Activated T-helper 1 cell treated with anti-CD3 and anti-CD28 coated beads, Interleukin-2, amount 50 U/mL, for 16 hours (primary cell): ENCODE measurements at places on chromosomes 5 and 9.

DNA sequence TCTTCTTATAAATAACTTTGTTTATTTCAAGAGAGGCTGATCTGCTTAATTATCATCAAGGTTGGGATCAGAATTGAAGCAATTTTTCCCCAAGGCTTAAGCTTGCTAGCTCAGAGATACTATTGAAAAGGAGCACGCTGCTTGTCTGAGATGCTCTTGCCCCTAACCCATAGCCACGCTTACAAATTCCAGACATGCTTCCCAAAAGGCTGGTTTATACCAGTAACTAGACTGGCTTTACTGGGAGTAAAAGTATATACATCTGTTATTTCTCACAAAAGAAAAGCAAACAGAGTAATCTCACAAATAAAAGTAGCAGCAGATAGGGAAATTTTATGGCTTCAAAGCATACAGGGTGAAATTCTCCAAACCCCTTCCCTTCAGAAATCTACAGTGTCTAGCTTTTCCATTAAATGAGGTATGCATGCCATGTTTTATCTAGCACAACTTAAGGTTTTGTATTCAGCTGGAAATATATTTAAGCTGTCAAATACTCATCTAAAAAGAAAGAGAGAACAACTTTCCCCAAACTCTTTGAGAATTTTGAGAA lies 163.2 kb upstream of the TRPC7 start:
- no peak for DNase-seq

- DNase-seq = no peak
These were observed 170.4 kb downstream of the GRIA1 start for GRCh38 chr5:153660919-153661318.

DNA sequence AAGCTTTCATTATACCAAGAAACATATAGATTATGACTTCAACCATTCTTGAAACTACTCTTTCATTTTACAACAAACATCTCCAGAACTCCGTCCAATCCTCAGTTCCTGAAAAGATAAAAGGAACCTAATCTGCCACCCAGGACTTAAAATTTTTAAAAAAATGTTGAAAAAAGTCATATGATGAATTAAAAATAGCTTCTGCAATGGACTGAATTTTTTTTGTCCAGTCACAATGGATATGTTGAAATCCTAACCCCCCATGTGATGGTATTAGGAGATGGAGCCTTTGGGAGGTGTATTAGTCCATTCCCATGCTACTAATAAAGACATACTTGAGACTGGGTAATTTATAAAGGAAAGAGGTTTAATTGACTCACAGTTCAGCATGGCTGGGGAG lies 2.7 kb upstream of the ALDH1A1 start:
- no peak for DNase-seq

DNA sequence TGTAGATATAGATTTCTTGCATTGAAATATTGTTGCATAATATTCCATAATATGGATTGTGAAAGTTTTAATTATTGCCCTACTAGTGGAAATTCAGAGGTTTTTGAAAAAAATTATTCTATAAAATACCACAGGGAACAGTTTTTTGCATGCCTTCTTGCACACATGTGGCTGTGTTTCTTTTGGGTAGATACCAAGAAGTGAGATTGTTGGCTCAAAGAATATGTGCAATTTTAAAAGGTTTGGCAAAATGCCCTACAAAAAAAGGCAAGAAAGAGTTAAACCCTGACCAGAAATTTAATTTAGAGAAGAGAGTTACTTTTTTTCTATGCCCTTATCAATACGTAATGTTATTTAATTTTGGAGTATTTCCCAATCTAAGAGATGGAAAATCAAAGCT lies 270.8 kb upstream of the DAPK1 start:
- no peak for DNase-seq

DNA sequence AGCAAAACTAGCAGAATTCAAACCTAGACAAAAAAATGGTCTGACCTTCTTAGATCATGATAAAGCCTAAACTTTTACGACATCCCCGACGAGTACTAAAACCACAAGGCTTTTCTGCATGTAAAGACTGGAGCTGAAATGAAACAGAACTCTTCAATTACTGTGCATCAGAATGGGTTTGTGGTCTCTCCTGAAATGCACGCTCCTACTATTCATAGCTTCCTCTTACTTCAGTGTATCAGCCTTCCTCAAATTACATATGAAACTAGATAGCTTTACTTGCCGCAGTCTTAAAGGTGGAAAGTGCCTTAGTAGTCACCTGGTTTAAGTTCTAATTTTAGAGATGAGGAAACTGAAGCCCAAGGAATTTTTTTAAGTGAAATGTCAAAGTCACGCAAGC lies 24.6 kb upstream of the MED10 start:
- no peak for DNase-seq

DNA sequence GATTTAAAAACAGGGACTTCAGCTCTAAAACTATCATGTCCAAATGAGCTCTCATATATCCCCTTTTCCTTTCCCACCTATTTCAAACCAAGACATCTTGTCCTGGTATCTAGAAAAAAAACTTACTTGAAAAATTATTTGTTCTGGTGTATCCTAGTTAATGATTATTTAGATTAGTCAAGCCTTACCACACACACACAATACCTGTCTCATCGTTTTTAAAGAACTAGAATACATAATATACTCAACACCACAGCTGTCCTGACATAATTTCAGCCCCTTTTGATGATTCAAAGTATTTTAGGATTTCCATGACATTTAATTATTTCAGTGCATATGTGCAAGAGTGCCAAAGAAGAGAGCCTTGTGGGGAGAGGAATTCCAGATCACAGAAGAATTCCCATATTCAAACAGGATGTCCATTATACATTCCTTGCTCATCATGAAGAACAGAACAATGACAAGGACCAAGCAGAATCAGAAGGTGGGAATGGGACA lies 233.7 kb downstream of the SMARCA2 start:
- no peak for DNase-seq

GRCh38 chr5:14136228-14136627 lies 6.9 kb upstream of the TRIO start:
- DNase-seq = no peak

- no peak for DNase-seq
These were observed 73.4 kb upstream of the DNAH5 start for GRCh38 chr5:14017904-14018303.

- no peak for DNase-seq
These were observed at the start of gene NTNG2 for GRCh38 chr9:132161743-132162184. Gene NTNG2 (plus strand): TSS chr9:132162058. CDS start chr9:132166832, 4,774 bp downstream.

GRCh38 chr5:61933787-61934626 lies 372.0 kb upstream of the KIF2A start:
- no peak for DNase-seq

- no peak for DNase-seq
These were observed 80.7 kb downstream of the KCNIP1 start for GRCh38 chr5:170584450-170585058.

DNA sequence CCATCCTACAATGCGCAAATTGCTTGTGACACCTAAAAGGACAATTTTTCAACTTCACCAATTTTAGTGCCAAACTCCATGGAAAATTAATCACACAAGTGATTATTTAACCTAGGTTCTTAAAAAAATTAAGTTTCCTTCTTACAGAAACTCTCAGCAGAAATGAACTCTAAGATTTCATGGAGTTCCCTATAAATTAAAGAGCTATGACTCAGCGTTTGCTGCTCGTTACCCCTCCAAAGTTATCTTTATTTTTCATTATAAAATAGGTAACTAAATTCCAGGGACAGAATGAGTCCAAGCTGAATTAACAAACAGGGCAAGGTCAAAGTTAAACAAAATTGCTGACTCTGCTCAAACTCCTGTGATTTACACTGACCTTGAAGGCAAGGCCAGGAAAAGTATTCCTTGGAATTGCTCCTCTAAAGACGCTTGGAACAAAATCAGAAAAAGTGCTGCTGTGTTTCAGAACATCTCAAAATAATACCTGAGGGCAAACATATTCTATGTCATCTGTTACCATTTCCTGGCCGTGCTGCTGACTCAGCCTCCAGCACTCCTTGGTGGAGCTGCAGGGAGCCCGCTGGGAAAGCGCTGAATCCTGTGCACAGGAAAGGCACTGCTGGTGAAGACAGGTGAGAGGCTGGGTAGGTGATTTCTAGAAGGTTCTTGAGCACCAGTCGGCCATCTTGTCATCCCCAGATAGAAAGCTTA lies 2.5 kb upstream of the CMBL start:
- no peak for DNase-seq

DNA sequence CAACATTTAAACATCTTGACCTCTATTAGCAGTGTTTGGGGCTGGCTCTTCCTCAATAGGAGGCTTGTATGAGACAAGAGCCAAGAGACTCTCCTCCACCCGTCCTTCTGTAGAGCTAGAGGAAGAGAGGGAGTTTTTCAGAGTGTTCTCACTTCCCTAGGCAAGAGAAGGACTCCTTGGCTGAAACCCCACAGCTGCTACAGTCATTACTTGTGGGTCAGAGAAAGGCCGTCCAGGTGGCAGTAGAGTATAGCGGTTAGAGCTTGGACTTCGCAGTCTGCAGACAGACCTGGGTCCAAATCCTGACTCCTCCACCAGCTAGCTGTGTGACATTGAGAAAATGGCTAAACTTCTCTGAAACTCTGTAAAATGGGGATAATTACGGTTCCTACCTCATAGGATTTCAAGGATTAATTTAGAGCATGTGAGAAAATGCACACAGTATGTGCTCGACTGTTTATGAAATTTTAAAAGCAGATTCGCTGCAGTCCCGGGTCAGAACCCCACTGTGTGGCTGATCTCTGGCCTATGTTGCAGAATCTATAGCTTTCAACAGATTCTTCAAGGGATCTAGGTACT lies 80.8 kb upstream of the ARAP3 start:
- no peak for DNase-seq

DNA sequence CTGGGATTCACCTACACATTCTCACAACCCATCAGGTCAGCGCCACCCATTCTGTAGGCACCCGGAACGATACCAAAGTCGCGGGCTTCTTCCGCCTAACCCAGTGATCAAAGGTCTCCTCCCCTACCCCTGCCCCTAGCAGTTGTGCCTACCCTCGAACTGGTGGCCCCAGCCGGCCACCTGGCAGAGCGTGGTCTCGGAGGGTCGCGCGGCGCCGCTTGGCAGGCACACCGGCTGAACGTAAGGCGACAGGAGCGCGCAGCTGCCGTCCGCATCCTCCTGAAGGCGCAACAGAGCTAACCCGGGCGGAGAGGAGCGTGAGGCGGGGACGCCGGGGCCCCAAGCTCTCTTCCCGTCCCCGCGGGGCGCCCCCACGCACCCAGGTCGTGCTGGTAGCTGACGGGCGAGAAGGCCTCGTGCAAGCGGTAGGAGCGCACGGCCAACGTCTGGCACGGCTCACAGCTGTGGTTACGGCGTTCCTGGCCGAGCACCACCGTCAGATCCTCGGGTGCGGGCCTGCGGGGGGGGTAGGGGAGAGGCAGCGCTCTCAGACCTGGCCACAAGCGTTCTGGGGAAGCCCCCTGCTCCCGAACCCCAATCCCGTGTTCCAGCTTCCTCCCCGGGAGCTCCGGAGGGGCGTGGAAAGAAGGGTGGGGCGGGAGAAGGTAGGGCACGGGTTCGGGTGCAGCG lies 2.8 kb upstream of the PFN3 start:
- peak; percentile 41 for DNase-seq

GRCh38 chr9:71647094-71647591 lies 121.2 kb downstream of the CEMIP2 start:
- DNase-seq = no peak
